ENCODE measurements at places on chromosomes 4 and X.

- DNase-seq, result no peak
Observed at GRCh38 chrX:147850875-147851274, 60.8 kb upstream of the FMR1 start.

GRCh38 chr4:113707048-113707447 lies 54.5 kb downstream of the CAMK2D start:
- no peak for DNase-seq

DNA sequence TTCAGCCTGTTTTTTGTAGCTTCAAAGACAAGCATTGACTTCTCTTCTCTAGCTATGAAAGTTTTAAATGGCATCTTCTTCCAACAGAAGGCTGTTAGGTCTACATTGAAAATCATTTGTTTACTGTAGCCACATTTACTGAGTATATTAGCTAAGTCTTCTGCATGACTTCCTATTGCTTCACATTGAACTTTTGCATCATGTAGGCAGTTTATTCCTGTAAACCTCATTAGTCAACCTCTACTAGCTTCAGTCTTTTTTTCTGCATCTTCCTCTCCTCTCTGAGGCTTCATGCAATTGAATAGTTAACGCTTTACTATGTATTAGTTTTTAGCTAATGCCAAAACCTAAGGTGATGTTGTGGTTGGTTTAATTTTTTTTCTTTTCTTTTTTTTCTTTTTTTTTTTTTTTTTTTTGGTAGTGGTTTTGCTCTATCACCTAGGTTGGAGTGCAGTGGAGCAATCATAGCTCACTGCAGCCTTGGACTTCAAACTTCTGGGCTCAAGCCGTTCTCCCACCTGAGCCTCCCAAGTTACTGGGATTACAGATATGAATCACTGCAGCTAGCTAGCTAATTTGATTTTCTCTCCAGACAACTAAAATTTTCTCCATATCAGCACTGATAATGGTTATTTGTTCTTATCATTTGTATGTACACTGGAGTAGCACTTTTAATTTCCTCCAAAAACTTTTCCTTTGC lies 3.4 kb downstream of the UGT2A3 start:
- DNase-seq, result no peak

- peak; percentile 66 for DNase-seq
Observed at GRCh38 chr4:242121-242848, 63.0 kb downstream of the ZNF732 start.
